ENCODE measurements at places on chromosomes 3 and 15.

DNA sequence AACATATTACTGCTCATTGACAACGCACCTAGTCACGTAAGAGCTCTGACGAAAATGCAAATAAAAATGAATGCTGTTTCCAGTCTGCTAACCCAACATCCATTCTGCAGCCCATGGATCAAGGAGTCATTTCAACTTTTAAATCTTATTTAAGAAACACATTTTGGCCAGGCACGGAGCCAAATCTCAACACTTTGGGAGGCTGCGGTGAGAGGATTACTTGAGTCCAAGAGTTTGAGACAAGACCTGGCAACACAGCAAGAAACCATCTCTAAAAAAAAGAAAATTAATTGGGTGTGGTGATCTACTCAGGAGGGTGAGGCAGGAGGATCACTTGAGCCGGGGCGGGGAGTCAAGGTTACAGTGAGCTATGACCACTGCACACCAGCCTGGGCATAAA lies 22.4 kb upstream of the TM4SF19 start:
- DNase-seq: no peak

- no peak for DNase-seq
Observed at GRCh38 chr3:4894891-4895530, 84.2 kb upstream of the BHLHE40 start.

- no peak for DNase-seq
Observed at GRCh38 chr3:169660709-169661360, 2.7 kb downstream of the MECOM start.

DNA sequence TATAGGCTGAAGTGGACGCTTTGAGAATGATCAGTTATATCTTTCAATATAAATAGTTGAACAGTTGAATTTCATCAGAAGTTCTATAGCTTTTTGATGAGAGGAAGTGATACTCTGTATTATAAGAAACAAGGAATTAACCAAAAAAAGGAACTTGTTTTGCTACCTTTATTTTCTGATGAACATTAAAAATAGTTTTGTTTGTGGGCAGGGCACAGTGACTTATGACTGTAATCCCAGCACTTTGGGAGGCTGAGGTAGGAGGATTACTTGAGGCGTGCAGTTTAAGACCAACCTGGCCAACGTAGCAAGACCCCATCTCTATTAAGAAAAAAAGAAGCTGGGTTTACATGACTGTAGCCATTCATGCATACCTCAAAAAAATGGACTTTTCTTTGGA lies 16.7 kb downstream of the BLOC1S6 start:
- no peak for DNase-seq

GRCh38 chr15:73078722-73079121 lies 26.5 kb downstream of the NEO1 start:
- DNase-seq: no peak
